CD4-positive, alpha-beta memory T cell (primary cell): ENCODE measurements at places on chromosomes 1 and 21. TPM values are rescaled to one million over a fixed set of nuclear protein-coding genes. Genes with fewer than 3 reads are reported as not detected.

PYHIN1 gene
- 41.9 TPM for polyA plus RNA-seq

PLCH2 gene
- not detected for polyA plus RNA-seq

AMPD1 gene
- not detected for polyA plus RNA-seq

CR1L gene
- not detected for polyA plus RNA-seq

CATSPERE gene
- polyA plus RNA-seq = 0.30 TPM

KRTAP25-1 gene
- polyA plus RNA-seq = not detected

HDGF gene
- polyA plus RNA-seq = 23.8 TPM

CD1C gene
- polyA plus RNA-seq = not detected

NTNG1 gene
- polyA plus RNA-seq = not detected

COL16A1 gene
- polyA plus RNA-seq = not detected

ATP5PF gene
- 305 TPM for polyA plus RNA-seq

C1QC gene
- not detected for polyA plus RNA-seq

SLC44A5 gene
- not detected for polyA plus RNA-seq

MYCL gene
- not detected for polyA plus RNA-seq

GBP4 gene
- polyA plus RNA-seq = 36.8 TPM

IFNGR2 gene
- polyA plus RNA-seq = 8.7 TPM

HS2ST1 gene
- polyA plus RNA-seq = 6.7 TPM
